T-helper 2 cell treated with Interferon-gamma antibody and Interleukin-4, amounts not matched to agents 100 ng/mL and 5 ng/mL, for 36 hours (primary cell): ENCODE measurements at places on chromosomes 2 and 18. TPM values are rescaled to one million over a fixed set of nuclear protein-coding genes. Genes with fewer than 3 reads are reported as not detected.

AQP12A gene
- total RNA-seq: not detected in 2 replicates

CRACDL gene
- 0.41 and 0.48 TPM in 2 replicates for total RNA-seq

VAMP8 gene
- 139 and 146 TPM in 2 replicates for total RNA-seq

COL3A1 gene
- total RNA-seq: not detected in 2 replicates

C2orf80 gene
- total RNA-seq: not detected in 2 replicates

DNAJC5G gene
- not detected in 2 replicates for total RNA-seq

C1QL2 gene
- not detected in 2 replicates for total RNA-seq

ANKRD53 gene
- total RNA-seq: not detected in 2 replicates

GALR1 gene
- not detected in 2 replicates for total RNA-seq

SNORC gene
- total RNA-seq: 1.3 and 1.6 TPM in 2 replicates

ASIC4 gene
- 0.05 and 0.16 TPM in 2 replicates for total RNA-seq

OBSL1 gene
- not detected in 2 replicates for total RNA-seq

SERPINB4 gene
- total RNA-seq: not detected in 2 replicates

ALPG gene
- total RNA-seq: not detected in 2 replicates

ERBB4 gene
- total RNA-seq: not detected in 2 replicates

ABCB11 gene
- total RNA-seq: 0.02 TPM in 1 of 2 replicates, not detected in the other

CKAP2L gene
- 43.2 and 49.6 TPM in 2 replicates for total RNA-seq

GKN1 gene
- total RNA-seq: not detected in 2 replicates

SERPINB13 gene
- not detected in 2 replicates for total RNA-seq

GNAL gene
- total RNA-seq: 0.39 and 0.41 TPM in 2 replicates

PELI1 gene
- 22.3 and 24.1 TPM in 2 replicates for total RNA-seq

POMC gene
- 3.0 and 4.1 TPM in 2 replicates for total RNA-seq

PIGN gene
- total RNA-seq: 27.3 and 27.6 TPM in 2 replicates

GAREM1 gene
- total RNA-seq: not detected in 2 replicates

MALL gene
- total RNA-seq: not detected in 2 replicates

ABCG5 gene
- not detected in 2 replicates for total RNA-seq

HAAO gene
- 2.2 and 2.4 TPM in 2 replicates for total RNA-seq

NOL4 gene
- not detected in 2 replicates for total RNA-seq

BCL2 gene
- total RNA-seq: 85.7 and 89.0 TPM in 2 replicates

CROCC2 gene
- total RNA-seq: not detected in 2 replicates

RAPH1 gene
- 1.6 and 2.0 TPM in 2 replicates for total RNA-seq

EFR3B gene
- total RNA-seq: 0.09 TPM in 2 replicates

PID1 gene
- total RNA-seq: not detected in 2 replicates
